Uterine smooth muscle cell (primary cell): ENCODE measurements at places on chromosomes 3 and 15. TPM values are rescaled to one million over a fixed set of nuclear protein-coding genes. Genes with fewer than 3 reads are reported as not detected.

SEC22A gene
- total RNA-seq, result 48.9 and 72.2 TPM in 2 replicates

CRYBG3 gene
- 28.4 and 34.1 TPM in 2 replicates for total RNA-seq

PLCB2 gene
- 0.12 and 0.66 TPM in 2 replicates for total RNA-seq

BNIP2 gene
- 149 and 168 TPM in 2 replicates for total RNA-seq

NEK10 gene
- total RNA-seq, result 1.7 and 7.0 TPM in 2 replicates

GOLGA8M gene
- total RNA-seq, result 0.44 and 2.5 TPM in 2 replicates

RARB gene
- total RNA-seq, result 26.4 and 44.8 TPM in 2 replicates

SNX1 gene
- 57.8 and 66.7 TPM in 2 replicates for total RNA-seq

OR5K2 gene
- total RNA-seq, result not detected in 2 replicates

GAP43 gene
- 0.50 and 1.5 TPM in 2 replicates for total RNA-seq

CCR1 gene
- total RNA-seq, result 0.87 and 2.7 TPM in 2 replicates

KIF7 gene
- 14.1 and 18.0 TPM in 2 replicates for total RNA-seq

MME gene
- 249 and 267 TPM in 2 replicates for total RNA-seq

COL6A5 gene
- under 0.01 TPM in 1 of 2 replicates, not detected in the other for total RNA-seq

AADACL2 gene
- not detected in 2 replicates for total RNA-seq

PRKCD gene
- total RNA-seq, result 4.2 and 5.9 TPM in 2 replicates

PCNP gene
- 116 and 119 TPM in 2 replicates for total RNA-seq

BNC1 gene
- 10.0 and 11.3 TPM in 2 replicates for total RNA-seq

PLA1A gene
- 0.25 and 0.33 TPM in 2 replicates for total RNA-seq

MORC1 gene
- total RNA-seq, result not detected in 2 replicates

MAP6D1 gene
- total RNA-seq, result 1.2 and 2.5 TPM in 2 replicates

SCAANT1 gene
- not detected in 2 replicates for total RNA-seq

MITF gene
- total RNA-seq, result 23.7 and 26.5 TPM in 2 replicates

CYP8B1 gene
- total RNA-seq, result under 0.01 TPM in 1 of 2 replicates, not detected in the other

MFAP1 gene
- 31.2 and 37.8 TPM in 2 replicates for total RNA-seq

GMNC gene
- 0.11 and 0.25 TPM in 2 replicates for total RNA-seq

TMEM45A gene
- total RNA-seq, result 18.7 and 39.0 TPM in 2 replicates

SLC12A8 gene
- 3.2 and 6.9 TPM in 2 replicates for total RNA-seq

OTOL1 gene
- total RNA-seq, result not detected in 2 replicates
